Muscle of arm (tissue), 14 donors: ENCODE measurements at places on chromosomes 2 and 18. TPM values are rescaled to one million over a fixed set of nuclear protein-coding genes. Genes with fewer than 3 reads are reported as not detected.

Gene RRM2
- polyA plus RNA-seq, result 26.8 TPM

Gene ARHGEF4
- polyA plus RNA-seq, result 9.6 TPM

Gene CRYGC
- not detected for polyA plus RNA-seq

DNA sequence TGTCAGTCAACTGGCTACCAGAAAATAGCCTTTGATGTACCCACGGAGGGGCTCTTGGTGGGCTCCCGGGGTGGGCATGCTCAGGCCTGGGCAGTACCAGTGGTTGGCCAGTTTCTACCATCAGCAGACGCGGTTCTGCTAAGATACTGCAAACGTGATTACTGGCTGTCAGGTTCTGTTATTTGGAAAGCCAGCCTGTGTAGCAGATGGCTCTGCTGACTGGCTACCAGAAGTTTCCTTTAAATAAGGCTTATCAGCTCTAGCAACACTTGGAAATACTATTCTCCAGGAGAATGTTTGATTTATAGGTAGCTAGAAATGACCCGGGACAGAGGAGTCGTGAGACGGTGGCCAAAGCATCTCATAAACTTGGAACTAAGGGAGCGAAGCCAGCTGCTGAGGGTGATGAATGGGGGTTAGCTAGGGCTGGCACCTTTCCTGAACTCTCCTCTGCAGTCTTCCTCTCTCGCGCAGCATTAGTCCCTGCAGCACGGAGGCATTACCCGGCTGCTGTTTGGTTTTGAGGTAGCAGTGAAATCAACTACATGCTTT is 171.9 kb downstream of the AGAP1 start:
- no peak for DNase-seq

DNA sequence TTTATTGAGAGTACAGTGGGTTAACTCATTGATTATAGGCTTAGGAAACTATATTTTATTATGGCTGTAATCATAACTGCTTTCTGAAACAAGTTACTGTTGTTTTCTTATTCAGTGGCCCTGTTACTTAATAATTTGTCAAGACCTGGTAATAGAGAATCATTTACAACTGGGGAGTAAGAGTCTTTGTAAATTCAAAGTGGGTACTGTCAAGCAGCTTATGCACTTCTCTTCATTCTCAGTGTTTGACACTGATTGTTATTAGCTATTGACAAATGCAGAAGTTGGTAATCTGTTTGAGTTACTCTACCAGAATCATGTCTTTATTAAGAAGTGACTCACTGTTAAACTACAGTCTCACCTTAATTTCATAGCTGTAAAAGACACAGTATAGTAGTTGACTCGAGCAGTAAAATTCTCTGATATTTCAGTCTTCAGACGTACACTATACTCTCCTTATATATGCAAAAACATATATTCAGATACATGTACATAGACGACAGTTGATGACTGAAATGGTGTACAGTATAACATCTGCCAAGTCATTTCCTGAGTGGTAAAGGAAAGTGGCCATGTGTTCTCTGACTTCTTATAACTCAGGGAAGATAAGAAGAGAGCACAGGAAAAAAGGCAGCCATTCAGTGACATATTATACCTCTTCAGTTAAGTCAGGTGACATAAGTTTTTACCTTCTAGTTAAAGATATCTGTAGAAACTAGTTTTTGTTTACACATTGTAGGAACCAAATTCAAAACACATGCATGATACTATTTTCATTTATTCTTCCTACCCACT is 36.0 kb upstream of the TTC27 start:
- DNase-seq, result no peak

DNA sequence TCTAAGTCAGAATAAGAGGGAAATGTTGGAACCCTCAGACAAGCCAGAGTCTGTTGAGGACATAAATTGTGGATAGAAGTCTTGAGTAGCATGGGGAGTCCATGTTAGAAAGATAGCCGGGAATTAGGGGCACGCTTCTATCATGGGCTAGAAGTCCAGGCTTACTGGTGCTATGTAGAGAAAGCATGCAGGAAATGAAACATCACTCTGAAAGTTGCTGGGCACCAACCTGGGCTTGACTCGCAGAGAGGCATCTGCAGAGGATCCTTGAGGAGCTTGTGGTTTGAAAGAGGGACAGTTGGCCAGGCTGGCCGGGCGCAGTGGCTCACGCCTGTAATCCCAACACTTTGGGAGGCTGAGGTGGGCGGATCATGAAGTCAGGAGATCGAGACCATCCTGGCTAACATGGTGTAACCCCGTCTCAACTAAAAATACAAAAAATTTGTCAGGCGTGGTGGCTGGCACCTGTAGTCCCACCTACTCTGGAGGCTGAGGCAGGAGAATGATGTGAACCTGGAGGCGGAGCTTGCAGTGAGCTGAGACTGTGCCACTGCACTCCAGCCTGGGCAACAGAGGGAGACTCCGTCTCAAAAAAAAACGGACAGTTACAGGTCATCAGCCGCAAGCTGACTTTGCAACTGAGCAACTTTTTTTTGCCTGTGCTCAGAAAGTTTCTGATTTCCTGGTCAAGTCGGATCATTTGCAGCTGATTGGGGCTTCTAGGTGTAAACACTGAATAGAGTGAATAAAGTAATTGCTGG is 24.9 kb downstream of the CERS6 start:
- no peak for DNase-seq

DNA sequence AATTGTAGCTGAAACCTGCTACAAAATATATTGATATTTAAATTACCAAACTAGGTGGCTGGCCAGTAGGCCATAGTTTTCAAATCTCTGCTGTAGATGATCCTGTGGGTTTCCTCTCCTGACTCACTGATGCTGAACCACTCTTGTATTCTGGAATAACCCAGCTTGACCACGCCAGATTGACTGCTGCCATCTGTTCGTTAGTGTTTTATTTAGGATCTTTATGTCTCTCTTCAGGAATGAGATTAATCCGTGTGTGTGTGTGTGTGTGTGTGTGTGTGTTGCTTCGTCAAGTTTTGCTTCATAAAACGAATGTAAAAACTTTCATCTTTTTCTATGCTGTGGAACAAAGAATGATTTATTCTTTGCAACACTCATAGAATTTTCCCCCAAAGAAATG is 187.1 kb downstream of the DYSF start:
- no peak for DNase-seq

DNA sequence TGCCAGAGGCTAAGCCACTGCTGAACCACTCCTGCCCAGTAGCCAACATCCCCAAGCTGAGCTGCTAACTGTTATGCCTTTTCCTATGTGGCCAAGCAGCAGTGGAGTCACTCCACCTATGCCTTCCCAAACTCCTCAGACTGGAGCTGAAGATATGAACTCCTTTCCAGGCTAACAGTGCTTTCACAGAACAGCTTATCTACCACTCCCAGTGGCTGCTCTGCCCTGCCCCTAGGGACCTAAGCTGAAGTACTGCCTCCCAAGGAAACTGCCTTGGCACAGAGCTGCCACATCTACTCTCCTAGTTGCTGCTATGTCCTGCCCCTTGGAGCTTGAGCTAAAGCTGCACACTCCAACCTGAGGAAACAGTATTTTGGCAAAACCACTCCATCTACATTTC is 275.9 kb downstream of the RBM43 start:
- DNase-seq, result no peak

DNA sequence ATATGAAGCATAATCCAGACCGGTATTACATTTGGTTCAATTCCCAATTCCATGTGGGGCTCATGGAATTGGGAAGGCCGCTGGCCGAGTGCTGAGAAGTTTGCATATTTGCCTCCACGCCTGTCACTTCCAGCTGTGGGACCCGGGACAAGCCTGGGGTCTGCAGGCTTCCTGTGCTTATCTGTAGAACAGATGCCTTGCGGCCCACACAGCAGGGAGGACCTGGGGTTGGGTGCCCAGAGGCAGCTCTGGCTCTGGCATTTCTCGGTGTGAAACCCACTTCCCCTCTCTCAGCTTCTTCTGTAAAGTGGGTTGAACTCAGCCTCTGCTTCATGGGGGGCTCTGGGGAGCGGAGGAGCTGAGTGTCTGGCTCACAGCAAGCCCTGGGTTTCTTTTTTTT is 97.9 kb downstream of the SH3BP4 start:
- no peak for DNase-seq
